Endodermal cell (in vitro differentiated cells): ENCODE measurements at places on chromosomes 3 and 15. TPM values are rescaled to one million over a fixed set of nuclear protein-coding genes. Genes with fewer than 3 reads are reported as not detected.

DNA sequence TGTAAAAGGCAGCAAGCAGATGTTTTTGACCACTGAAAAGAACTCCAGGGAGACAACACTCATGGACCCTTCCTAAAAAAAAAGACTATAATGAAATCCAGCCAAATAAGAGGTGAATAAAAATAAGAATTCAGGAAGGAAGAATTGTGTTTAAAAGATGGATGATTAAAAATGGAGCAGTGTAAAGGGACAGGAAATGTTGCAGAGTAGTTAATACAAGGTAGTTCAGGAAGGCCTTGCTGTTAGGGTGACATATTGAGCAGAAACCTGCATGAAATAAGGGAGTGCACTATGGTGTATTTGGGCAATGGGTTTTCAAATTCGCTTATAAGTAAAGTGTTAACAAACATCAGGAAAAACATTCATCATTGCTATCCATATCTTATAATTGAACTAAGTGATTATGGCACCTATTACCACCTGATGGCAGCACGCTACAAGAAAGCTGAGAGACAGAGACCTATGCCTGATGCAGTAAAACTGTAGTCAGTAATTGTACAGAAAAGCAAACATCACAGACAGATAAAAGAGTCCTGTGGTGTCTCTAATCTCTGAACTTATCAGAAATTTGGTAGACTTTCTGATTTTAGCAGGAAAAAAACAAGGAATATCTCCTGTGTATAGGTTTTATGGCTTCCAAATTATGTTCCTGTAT is 5.8 kb upstream of the DBR1 start:
- DNase-seq, result no peak
- no peaks in the 10 kb centered on the region for H3K4me1 ChIP-seq
- H3K27me3 ChIP-seq, result peaks cover 23% of the 10 kb centered on the region
- no peaks in the 10 kb centered on the region for H3K36me3 ChIP-seq

- no peak overlapping the region for H3K4me3 ChIP-seq
- peaks cover 54% of the 10 kb centered on the region for H3K27me3 ChIP-seq
- no peaks in the 10 kb centered on the region for H3K36me3 ChIP-seq
- H3K4me1 ChIP-seq, result no peaks in the 10 kb centered on the region
- no peak overlapping the region for H3K27ac ChIP-seq
Measured at GRCh38 chr15:73809728-73810501, 56.8 kb upstream of the INSYN1 start.

SHF gene
- 32.5 and 42.0 TPM in 2 replicates for total RNA-seq

MYLK gene
- total RNA-seq, result 2.2 to 8.2 TPM (median 4.7 TPM) in 3 replicates

TRIM42 gene
- not detected in 3 replicates for total RNA-seq
